CD4-positive, CD25-positive, alpha-beta regulatory T cell (primary cell): ENCODE measurements at places on chromosomes 1 and 21. TPM values are rescaled to one million over a fixed set of nuclear protein-coding genes. Genes with fewer than 3 reads are reported as not detected.

Gene KIRREL1
- not detected for total RNA-seq

Gene VHLL
- total RNA-seq: not detected

Gene LRIG2
- total RNA-seq: 31.1 TPM

Gene MSH4
- total RNA-seq: 0.22 TPM

Gene RHOU
- total RNA-seq: 1.6 TPM

Gene PLPP3
- not detected for total RNA-seq

Gene CRP
- not detected for total RNA-seq
